ENCODE measurements at places on chromosomes 4 and X.
A peak's percentile ranks its signal among the peaks of the same experiment; 100 is the strongest.

DNA sequence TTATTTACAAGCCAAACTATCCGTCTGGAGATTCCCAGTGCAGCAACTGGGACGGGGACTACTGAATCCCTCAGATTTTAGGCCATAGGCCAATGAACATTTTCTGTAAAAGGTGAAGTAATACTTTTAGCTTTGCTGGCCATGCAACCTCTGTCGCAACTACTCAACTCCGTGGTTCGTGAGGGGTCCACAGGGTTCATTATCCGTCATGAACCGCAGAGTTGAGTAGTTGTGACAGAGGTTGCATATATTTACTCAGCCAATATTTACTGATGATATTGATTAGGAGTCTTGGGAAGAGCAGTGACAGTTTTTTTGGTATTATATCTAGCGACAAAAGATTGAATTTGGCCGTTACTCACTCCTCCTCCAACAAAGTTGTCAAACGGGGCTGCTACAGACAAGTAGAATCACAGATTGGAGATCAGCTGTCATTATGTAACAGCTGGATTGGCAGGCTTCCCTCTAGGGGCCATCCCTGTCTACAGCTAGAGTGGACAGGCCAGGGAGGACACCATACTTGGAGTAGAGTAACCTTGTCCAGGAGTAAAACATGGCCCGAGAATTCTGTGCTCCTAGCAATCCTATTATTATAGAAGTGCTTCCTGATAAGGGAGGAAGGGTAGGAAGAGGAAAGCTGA is 37.2 kb upstream of the CD38 start:
- no peak for DNase-seq

DNA sequence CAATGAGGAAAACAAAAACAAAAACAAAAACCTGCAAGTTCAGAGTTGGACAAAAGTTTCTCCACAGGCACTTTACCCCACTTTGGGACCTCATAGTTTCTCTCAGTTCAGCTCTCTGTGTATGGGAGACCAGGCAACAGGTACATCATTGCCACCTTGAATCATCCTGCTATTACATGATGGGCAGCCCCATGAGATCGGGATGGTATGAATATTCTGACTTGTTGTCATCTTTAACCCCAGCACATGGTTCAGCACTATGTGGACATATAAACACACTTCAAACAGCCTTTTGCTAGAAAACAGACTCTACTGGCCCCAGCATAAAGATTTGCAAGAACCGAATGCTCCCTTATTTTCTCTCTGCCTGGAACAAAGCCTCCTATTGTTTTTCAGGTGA is 176.9 kb upstream of the SCML1 start:
- peak; percentile 56 for DNase-seq

DNA sequence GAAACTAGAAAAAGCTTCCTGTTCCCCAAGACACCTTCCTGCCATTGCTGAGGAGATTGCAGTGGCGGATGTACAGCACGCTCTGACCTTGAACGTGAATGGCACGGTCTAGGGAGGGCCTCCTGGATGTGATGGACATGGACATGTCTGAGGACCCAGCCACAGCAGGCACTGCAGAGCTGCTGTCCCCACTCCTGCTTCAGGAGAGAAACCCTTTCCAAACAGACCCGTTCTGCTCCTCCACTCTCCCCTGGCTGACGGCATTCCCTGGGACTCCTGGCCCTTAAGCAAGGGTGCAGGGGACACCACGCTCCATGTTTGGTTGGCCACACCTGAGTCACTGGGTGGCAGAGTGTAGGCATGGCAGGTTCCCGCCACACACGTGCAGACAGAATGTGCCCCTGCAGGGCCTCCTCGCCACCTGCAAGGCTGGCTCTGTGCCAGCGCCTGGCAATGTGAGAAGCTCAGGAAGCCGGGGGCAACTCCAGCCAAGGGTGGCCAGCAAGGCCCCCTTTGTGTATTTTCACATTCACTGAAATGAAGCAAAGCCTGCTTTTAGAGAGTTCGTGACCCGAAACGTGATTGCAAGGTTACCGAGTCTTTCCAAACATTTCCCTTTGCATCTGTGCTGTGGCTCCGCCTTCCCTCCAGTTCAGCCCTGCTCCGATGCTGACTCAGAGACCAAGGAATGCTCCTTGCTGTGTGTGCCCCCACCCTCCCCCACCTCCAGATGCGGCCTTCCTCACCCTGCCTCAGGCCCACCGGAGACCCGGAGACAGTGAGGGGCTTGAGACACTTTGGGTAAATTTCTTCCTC is 46.1 kb downstream of the HTRA3 start:
- peak; percentile 75 for DNase-seq

DNA sequence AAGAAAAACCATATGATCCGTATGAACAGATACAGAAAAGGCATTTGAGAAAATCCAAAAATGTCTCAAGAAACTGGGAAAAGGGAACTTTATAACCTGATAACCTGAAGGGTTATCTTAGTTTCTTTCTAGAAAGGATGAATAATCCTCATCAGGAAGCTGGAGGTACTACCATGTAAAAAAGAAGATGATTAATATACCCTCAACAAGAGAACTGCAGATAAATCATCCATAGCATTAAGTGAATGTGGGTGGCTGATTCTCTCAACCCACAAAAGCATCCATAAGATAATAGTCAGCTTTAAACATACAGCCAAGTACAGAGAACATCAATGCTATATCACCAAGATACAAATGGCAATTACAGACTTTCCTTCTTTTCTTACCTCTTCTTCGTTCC is 26.4 kb downstream of the ANAPC10 start:
- no peak for DNase-seq

GRCh38 chr4:20122198-20122988 is 129.3 kb upstream of the SLIT2 start:
- DNase-seq, result no peak

DNA sequence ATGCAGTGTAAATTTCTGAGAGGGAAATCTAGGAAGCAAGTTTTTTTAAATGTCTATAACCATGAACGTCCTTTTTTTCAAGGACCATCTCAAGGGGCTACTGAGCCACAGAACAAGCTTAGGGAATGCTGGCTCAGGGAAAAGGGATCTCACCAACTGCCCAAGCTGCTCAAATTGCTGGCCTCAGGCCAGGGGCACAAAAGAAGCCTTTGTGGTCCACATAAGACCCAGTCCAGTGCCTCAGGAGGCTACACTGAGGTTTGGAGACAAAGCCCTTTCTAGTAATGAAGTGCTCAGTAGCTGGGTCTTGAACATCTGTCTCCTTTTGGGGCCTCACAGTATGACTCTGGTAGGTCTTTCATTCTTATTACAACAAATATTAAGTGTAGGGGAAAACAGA is 305.5 kb downstream of the RAB28 start:
- DNase-seq, result no peak

DNA sequence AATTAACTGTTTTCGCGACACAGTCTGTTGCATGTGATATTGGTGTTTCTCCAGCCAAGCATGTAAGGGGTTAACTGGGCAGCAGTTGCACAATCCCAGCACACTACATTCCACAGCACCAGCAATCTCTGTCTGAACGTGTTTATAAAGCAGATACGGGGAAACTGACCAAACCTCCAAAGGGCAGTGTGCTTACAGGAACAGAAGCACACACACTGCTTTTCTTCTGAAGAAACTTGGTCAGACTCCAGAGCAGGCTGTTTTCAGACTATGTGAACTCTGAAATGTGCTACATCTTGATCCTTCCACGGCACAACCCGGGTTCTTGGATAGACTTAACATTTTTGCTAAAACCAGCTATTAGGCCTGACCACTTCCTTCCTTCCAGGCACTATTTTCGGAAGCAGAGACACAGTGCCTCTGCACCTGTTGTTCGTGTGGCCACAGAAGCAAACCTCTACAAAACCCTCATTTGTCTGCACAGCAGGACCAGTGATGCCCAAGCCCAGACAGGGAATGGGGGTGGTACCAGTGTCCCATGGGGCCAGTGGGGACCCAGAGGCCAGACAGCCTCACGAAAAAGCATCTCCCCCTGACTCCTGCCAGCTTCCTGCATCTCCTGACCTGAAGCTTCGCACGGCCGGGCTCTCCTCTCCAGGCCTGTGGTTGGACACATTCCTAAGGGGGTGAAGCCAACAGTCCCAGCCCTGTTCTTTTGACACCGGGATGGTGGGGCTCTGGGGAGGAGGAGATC is 90.1 kb downstream of the IRF2 start:
- DNase-seq, result peak; percentile 93

- peak; percentile 5 for DNase-seq
Measured at GRCh38 chr4:155371432-155372043, 5.2 kb downstream of the MAP9 start.

GRCh38 chr4:176077561-176077960 is 11.9 kb downstream of the WDR17 start:
- no peak for DNase-seq

- DNase-seq, result no peak
Measured at GRCh38 chr4:111178231-111178630, 555.4 kb upstream of the PITX2 start.

DNA sequence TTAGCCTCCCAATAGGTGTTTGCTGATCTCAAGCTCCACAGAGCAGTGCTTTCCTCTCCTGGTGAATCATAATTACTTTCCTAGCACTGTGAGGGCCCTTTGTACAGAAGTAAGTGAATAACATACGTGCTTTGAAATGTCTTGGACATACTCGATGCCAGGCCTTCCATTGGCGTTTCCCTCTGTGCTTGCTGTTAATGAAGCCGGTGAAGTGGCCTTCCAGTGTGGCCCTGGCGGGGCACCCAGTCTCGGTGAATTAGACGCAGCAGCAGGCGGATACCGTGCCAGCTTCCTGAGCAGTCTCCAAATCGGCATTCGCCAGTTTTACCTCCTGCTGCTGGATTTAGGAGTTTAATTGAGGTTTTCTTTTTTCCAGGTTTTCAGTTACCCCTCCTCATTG is 132.3 kb downstream of the HMX1 start:
- DNase-seq, result no peak

GRCh38 chr4:1408418-1408817 is 2.2 kb upstream of the NKX1-1 start:
- DNase-seq, result no peak
